LNCaP clone FGC (cell line): ENCODE measurements at places on chromosomes 1 and 21.

GRCh38 chr1:86498281-86498680 is 29.6 kb downstream of the CLCA1 start:
- DNase-seq, result no peak

GRCh38 chr1:117683571-117684285 is 77.9 kb downstream of the TENT5C start:
- no peak for DNase-seq

DNA sequence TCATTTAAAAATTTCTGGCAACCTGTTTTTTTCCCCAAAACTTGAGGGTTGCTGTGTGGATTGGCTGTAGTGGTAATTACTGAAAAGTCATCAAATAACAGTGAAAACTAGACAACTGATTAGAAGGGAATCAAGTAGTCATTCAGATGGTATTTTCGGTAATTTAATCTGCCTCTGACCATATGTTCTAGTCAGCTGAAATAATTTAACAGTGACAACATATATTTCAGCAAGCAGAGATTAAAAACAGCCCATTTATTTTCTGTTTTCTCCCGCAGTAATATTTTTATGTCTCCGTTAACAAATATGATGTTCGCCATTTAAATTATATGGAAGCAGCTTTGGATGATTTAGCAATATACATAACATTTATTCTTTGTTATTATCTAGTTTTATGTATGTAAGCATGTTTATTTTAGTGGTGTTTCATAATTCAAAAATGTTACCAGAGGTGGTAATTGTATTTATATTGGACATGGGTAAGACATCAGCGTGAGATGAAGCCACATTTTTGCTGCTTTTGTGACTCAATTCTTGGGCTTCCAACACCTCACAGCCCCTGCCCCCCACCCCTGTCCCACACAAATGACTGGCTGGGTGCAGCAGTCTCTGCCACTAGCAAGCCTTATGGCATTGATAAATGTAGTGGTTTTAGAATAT is 104.4 kb downstream of the GALNT2 start:
- no peak for DNase-seq

- DNase-seq, result no peak
These were observed 180.1 kb upstream of the ESRRG start for GRCh38 chr1:216903382-216903740.

- no peak for DNase-seq
These were observed 1134.7 kb upstream of the ADGRL2 start for GRCh38 chr1:80666073-80666472.

- DNase-seq, result no peak
These were observed 37.3 kb downstream of the NENF start for GRCh38 chr1:212470059-212470458.

DNA sequence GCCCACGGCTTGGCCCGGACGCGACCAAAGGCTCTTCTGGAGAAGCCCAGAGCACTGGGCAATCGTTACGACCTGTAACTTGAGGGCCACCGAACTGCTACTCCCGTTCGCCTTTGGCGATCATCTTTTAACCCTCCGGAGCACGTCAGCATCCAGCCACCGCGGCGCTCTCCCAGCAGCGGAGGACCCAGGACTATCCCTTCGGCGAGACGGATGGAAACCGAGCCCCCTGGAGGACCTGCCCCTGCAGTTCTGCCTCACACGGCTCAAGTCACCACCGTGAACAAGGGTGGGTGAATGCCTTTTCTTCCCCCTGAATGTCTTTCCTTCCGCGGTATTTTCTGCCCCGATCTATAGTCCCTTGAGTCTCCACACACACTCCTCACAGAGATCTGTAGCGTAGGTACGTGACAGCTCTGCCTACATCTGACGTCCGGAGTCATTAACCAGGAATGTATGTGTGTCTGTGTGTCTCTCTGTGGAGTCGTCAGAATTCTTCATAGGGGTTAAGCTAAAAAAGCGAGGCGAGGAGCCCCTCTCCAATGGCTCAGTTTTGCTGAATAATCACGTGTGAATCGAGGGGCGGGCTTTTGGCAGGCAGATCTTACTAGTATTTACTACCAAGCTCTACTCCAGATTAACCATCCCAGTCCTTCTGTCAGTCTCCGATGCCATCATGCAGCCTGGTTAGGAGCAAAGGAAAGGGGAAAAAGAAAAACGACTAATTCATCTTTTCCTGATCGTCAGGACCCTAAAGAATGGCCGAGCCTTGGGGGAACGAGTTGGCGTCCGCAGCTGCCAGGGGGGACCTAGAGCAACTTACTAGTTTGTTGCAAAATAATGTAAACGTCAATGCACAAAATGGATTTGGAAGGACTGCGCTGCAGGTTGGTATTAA is at the start of gene CDKN2C:
CDKN2C (plus strand) TSS at position 635 of the 898 bp plus-strand sequence; CDS start at position 759, 124 bp downstream.
- peak; percentile 33 for DNase-seq

GRCh38 chr1:74674278-74675048 is 871 bp upstream of the ERICH3 start:
- DNase-seq, result no peak

DNA sequence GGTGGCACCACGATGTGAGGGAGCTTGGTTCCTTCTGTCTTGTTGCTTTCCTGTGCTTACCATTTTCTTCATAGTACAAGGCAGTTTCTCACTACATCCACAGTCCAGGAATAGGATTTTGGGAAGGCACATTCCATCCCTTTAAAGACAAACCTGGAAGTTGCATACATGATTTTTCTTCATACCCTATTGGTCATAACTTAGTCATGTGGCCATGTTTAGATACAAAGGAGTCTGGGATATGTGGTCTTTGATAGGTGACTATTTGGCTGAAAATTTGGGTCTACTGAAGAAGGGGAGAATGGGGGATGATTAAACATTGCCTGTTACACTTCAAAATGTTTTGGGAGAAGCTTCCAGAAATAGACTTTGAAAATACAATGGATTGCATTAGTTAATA is 7.0 kb downstream of the DYRK1A start:
- no peak for DNase-seq

DNA sequence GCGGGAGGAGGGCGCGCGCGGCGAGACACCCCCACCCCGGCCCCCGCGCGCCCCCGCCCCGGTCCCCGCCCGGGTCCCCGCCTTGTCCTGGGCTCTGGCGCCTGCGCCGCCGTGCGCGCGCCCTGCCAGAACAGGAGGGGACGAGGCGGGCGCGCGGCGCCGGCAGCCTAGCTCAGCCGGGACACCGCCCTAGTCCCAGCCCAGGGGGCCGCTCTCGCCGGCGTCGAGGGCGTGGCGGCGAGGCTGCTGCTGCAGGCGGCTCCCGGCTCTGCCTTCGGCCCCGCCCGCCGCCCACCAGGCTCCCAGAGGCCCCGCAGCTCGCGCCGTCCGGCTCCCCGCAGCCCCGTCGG is at the start of gene RCAN3:
RCAN3 (plus strand) TSS at position 128 of the 350 bp plus-strand sequence. CDS start 11,537 bp downstream, outside the sequence.
- DNase-seq, result no peak

DNA sequence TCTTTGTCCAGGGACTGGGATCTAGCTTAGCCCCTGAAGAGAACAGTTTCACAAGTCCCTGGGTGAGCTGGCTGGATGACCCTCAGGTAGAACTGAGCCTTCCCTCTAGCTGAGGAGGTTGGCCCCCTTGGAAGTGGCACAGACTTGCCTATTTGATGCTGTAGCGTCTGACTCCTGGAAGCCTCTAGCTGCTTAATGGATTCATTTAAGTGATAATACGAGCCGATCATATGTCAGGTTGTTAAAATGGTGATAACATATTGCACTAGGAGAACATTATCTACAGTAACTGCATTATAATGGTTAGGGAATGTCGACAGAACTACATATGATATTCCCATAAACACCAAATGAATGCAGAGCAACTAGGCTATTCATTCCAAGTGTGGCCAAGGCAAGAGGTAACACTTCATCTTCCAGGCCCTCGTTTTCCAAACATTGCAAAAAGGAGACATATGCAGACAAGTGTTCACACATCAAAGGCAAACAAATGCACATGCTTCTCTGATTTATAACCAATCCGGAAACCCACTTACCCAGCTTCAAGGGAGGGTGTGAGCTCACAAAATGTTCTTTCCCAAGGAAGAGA is 340.1 kb upstream of the PLXNA2 start:
- no peak for DNase-seq

GRCh38 chr1:94648225-94649007 is 106.9 kb upstream of the F3 start:
- no peak for DNase-seq

- no peak for DNase-seq
These were observed 92.3 kb downstream of the SGIP1 start for GRCh38 chr1:66626261-66626660.

DNA sequence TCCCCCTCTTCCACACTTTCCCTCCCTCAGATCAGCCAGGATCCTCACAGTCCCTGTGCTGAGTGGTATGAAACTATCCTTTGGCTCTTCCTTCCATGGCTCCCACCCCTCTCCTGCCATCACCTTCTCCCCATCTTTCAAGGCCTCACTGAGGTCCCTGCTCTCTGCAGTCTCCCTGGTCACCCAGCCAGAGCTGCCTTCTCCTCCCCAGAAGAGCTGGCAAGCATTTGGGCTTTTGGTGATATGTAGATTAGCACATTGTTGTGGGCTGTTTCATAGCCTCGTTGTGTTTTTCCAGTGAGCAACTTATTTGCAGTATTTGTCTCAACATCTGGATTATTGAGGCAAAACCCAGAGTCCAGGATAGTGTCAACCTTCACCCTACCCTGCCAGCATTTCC is 2.2 kb downstream of the CSF1 start:
- DNase-seq, result no peak

GRCh38 chr1:51222136-51222787 is 13.8 kb upstream of the RNF11 start:
- no peak for DNase-seq

- DNase-seq, result no peak
These were observed 13.4 kb upstream of the SLC6A17 start for GRCh38 chr1:110136911-110137310.

DNA sequence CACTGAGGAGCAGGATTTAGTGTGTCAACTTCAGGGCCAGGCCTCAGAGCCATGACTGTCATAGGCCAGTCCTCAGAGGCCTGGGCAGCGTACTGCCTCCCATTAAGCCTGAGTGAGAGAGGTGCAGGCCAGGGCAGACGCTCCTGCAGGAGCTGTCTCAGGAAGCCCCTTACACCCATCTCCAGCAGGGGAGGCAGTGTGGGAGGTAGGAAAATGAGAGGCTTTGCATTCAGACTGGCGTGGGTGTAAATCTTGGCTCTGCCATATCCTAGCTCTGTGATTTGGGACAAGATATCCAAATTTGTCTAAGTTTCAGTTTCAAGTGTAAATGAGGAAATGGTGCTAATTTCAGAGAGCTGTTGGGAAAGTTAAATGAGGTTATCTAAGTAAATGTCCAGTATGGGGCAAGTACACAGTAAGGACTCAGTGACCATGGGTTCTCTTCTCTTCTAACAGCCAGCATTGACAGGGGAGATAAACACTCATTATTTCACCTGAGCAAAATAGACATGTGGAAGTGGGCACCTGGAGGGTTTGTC is 184.1 kb downstream of the ZSCAN20 start:
- no peak for DNase-seq

DNA sequence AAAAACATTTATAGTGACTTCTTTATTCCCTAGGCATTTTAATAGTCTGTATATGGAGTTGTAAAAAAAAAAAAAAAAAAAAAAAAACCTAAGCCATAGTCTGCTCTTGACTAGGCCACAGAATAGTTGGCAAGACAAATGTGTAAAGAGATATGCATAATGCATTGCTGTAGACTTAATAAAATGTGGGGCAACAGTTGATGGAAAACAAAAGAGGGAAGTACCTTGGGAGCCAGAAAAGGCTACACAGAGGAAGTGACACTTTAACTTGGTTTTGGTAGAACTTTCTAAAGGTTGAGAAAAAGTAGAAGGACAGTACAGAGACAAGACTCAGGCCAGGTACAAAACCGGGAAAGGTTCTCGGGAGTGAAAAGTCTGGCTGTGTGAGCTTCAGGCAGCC is 802.9 kb upstream of the ADAMTS5 start:
- DNase-seq, result no peak

GRCh38 chr21:44575307-44576024 is 1.9 kb downstream of the KRTAP10-4 start:
- DNase-seq, result no peak

GRCh38 chr1:84582802-84583587 is 8.8 kb upstream of the CTBS start:
- DNase-seq, result no peak

GRCh38 chr1:99218999-99219398 is 45.3 kb upstream of the PLPPR4 start:
- DNase-seq, result no peak

DNA sequence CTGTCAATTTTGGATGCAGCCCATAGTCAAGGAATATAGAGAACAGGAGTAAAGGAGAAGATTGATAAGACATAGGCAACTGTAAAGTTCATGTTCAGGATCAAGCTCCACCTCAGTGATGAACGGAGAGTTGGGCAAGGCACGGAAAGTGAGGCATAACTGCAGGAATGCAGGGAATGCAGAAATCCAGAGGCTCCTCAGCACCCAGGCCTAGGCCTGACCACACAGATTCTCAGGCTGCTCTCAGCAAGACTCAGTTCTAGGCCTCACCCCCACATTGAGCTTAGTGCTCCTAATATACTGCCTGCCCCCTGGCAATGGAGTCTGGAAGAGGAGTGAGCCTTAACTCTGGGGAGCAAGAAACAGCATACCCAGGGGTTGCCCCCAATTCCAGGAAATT is 36.3 kb upstream of the S1PR1 start:
- DNase-seq, result no peak

- no peak for DNase-seq
These were observed 63.1 kb downstream of the TMPRSS15 start for GRCh38 chr21:18340387-18340942.

DNA sequence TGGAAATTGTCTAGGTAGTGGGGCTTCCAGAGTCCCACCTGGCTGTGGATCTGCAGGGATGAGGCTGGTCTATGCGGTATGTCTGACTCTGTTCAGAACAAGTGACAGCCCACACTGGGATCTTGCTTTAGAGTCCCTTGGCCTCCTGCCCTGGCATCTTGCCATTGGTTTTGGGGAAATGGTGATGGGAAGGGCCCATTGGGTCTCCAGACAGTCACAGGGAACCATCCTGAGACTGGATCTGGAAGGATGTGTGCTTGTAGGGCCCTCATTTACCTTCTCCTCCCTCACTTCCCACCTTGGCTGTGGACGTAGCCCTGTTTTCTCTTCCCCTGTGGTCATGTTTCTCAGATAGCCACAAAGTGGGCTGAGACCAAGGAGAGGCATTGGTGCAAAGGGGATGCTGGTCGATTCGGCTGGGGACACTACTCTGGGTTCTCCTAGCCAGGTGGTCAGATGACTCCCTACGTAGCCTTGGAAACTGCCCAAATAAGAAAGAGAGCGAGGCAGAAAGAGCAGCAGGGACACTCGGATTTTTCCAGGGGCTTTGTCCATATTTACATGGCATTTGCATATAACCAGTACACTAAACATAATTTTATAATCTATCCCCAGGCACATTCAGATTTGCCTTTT is 15.1 kb downstream of the SOX13 start:
- no peak for DNase-seq

GRCh38 chr1:230892018-230892491 is 23.7 kb upstream of the C1orf198 start:
- DNase-seq, result no peak
